ENCODE measurements at places on chromosomes 7 and 10.

GRCh38 chr7:137820677-137821420 lies 25.9 kb downstream of the DGKI start:
- peaks cover 3% of the 10 kb centered on the region for H3K4me1 ChIP-seq
- no peak overlapping the region for H3K27ac ChIP-seq
- DNase-seq = peak; percentile 12

- no peak for DNase-seq
- H3K27me3 ChIP-seq = no peaks in the 10 kb centered on the region
- no peak overlapping the region for H3K27ac ChIP-seq
- no peaks in the 10 kb centered on the region for H3K4me1 ChIP-seq
- no peak overlapping the region for H3K4me3 ChIP-seq
Observed at GRCh38 chr7:49624611-49625010, 148.8 kb upstream of the VWC2 start.

GRCh38 chr10:93872375-93873158 lies 21.2 kb upstream of the SLC35G1 start:
- H3K27me3 ChIP-seq = peaks cover 17% of the 10 kb centered on the region
- H3K27ac ChIP-seq = no peak overlapping the region
- H3K4me3 ChIP-seq = no peak overlapping the region
- H3K4me1 ChIP-seq = peaks cover 5% of the 10 kb centered on the region

GRCh38 chr7:131166066-131166465 lies 161.6 kb upstream of the MKLN1 start:
- no peak overlapping the region for H3K4me3 ChIP-seq
- H3K36me3 ChIP-seq = no peaks in the 10 kb centered on the region
- H3K27ac ChIP-seq = no peak overlapping the region
- no peak for DNase-seq
- no peaks in the 10 kb centered on the region for H3K27me3 ChIP-seq

DNA sequence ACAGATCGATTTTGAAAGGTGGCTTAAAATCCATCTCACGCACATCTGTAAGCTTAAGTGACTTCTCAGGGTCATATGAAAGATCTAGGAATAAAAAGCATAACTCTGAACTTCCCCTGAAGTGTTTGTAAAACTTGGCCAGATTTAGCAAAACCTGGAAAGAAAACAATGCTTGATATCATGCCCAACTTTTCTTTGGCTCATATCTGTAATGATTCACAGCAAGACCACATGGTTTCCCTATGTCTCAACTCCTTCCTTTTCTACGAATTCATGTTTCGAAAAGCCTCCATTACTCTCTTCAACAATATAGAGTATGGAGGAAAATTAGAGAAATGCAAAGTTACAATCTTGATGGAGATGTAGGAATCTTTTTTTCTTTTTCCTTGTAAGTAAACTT lies 20.1 kb upstream of the CABCOCO1 start:
- H3K27ac ChIP-seq = peak overlapping the region; percentile 58
- no peak for DNase-seq
- H3K27me3 ChIP-seq = no peaks in the 10 kb centered on the region
- H3K4me1 ChIP-seq = peaks cover 1% of the 10 kb centered on the region
- H3K36me3 ChIP-seq = no peaks in the 10 kb centered on the region

- no peak overlapping the region for H3K27ac ChIP-seq
- no peak overlapping the region for H3K4me3 ChIP-seq
- H3K4me1 ChIP-seq = no peaks in the 10 kb centered on the region
- H3K36me3 ChIP-seq = no peaks in the 10 kb centered on the region
- no peak for DNase-seq
Observed at GRCh38 chr10:130453721-130454542, 317.7 kb downstream of the GLRX3 start.
